ENCODE measurements at places on chromosomes 1 and 21.

DNA sequence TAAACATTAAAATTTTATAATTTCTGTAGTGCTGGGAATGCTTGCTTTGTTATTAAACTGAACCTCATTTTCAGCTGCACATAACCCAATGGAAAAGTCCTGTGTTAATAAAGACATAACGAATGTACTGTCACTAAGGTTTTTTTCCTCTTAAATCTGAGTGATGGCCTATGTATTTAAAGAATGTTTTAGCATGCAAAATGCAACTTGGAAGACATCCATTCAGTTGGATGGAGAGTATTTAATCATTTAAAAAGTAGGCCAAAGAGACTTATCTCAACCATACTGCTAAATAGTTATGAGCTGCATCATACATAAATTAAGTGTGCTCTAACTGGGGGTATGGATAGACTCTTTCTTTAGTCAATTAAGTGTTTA is 48.5 kb downstream of the RWDD3 start:
- DNase-seq = no peak

DNA sequence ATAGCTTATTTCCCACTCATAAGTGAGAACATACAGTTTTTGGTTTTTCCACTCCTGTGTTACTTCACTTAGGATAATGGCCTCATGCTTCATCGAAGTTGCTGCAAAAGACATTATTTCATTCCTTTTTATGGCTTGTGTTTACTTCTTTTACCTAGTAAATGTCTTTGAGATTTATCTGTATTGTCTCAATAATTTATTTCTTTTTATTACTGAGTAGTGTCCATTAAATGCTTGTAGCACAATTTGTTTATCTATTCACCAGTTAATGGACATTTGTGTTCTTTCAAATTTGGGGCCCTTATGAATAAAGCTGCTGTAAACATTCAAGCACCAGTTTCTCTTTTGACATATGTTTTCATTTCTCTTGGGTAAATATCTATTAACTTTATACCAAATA is 86.0 kb downstream of the UCHL5 start:
- no peak for DNase-seq

- DNase-seq = no peak
These were observed 712 bp downstream of the RAB13 start for GRCh38 chr1:153985341-153985912.

GRCh38 chr1:12472798-12473551 is 145.0 kb downstream of the DHRS3 start:
- DNase-seq = no peak

- DNase-seq = no peak
These were observed 11.6 kb downstream of the HCRTR1 start for GRCh38 chr1:31628931-31629556.

- DNase-seq = no peak
These were observed 63.2 kb upstream of the EPS8L3 start for GRCh38 chr1:109826930-109827349.

GRCh38 chr1:67031121-67031858 is 22.7 kb downstream of the SLC35D1 start:
- DNase-seq = no peak

GRCh38 chr1:35745124-35745730 is 24.6 kb downstream of the CLSPN start:
- no peak for DNase-seq

GRCh38 chr1:44537538-44537937 is 132.5 kb downstream of the RNF220 start:
- DNase-seq = no peak

DNA sequence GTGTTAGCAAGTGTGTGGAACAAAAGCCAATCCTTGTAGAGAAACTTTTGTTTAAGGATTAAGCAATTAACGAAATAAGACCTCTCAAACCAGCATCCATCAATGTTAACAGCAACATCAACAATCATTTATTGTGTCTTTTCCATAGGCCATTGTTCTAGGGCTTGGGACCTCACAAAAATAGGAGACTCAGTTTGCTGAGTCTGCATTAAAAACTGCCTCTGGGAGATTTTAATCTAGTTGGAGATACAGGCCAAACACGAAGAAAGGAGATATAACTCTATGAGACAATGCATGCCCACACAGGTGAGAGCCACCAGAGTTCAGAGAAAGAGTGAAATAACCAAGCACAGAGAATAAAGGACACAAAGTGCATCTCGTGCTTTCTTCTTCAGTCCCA is 14.4 kb upstream of the SELP start:
- no peak for DNase-seq

DNA sequence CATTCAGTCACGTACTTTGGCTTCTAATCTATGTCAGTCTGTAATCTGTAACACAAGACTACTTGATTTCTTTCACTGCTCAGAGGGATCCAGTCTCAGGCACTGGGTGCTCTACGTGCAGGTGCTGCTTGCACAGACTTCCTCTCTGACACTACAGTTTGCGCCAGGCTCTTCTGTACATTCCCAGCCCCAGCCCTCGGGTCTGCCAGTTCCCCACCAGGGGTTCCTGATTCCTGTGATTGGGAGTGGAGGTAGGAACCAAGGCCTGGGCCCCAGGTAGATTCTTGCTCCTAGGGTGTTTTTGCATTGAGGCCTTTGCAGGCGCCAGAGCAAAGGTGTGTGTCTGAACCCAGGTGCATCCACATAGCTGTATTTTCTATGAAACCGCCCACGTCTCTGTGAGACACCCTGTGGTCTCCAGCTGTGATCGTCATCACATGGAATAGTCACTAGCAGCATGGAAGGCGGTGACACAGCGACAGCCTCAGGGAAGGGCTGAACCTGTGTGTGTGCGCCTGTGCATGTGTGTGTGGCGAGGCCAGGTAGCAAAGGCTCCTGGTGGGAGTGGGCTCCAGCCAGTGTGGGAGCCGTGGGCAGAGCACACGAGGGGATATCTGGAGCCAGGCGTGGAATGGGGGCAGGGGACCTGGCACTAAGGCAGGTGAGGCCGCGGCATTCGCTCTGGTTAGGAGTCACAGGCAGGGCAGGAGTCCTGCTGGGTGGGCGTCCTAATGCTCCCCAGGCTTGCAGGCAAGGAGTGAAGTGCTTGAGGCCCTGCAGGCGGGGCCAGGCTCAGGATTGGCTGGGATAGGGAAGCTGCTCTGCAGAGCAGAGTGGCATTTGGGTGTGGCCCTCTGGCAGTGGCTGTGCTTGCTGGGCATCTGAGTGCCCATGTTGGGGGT is 5.2 kb downstream of the GJC2 start:
- no peak for DNase-seq
